Right ventricle myocardium inferior (tissue), 1 donor: ENCODE measurements at places on chromosomes 5 and 9. TPM values are rescaled to one million over a fixed set of nuclear protein-coding genes. Genes with fewer than 3 reads are reported as not detected.

DNA sequence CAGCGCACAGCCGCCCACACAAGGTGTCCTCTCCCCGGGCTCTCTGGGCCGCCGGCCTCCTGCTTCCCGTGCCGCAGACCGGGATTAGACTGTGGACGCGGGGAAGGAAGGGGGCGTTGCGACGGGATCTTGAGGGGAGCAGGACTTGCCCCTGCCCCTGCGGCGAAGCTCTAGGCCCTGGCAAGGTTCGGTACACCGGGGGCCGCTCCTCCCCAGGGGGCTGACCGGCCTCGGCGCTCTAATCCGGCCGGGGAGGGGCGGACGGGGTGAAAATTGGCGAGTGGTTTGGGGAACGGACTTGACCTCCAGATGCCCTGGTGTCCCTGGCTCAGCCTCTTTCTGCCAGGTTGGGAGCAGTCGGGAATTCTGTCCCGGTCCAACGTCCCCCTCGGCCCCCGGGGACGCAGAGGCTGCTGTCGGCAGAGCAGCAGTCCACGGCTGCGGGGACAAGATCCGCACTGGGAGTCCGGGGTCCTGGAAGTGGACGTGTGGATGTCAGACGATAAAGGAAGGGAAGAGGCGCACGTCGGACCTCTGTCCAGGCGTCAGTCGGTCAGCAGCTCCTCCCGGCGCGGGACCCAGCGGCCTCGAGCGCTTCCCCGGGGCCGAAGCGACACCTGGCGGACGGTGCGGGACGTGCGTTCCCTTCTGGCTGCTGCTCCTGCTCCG is 1.9 kb upstream of the CNTFR start:
- peak; percentile 93 for DNase-seq

BRD3 gene
- total RNA-seq: 31.6 TPM

DNA sequence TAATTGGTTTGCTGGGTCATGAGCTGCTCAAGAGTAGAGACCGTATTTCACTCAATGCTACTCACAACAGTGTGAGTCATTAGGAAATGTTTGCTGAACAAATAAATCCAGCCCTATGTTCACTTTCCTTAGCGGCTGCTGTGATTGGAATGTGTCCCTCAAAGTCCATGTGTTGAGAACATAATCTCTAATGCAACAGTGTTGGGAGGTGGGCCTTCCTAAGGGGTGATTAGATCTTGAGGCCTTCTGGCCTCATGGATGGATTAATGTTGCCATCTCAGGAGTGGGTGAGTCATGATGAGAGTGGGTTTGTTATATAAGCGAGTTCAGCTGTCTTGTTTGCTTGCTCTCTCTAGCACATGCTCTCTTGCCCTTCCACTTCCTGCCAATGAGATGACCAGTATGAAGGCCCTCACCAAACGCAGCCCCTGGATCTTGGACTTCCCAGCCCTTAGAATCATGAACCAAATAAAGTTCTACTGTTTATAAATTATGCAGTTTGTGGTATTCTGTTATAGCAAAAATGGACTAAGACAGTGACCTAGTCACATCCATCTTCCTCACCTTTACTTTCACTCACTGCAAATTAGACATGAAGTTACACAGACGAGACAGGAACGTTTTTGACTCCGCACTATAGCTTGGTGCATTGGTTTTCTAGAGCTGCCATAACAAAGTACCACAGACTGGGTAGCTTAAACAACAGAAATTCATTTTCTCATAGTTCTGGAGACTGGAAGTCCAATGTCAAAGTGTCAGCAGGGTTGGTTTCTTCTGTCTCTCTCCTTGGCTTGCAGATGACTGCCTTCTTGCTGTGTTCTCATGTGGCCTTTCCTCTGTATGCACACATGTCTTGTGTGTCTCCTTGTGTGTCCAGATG is 50.9 kb upstream of the FAM169A start:
- DNase-seq: no peak

DNA sequence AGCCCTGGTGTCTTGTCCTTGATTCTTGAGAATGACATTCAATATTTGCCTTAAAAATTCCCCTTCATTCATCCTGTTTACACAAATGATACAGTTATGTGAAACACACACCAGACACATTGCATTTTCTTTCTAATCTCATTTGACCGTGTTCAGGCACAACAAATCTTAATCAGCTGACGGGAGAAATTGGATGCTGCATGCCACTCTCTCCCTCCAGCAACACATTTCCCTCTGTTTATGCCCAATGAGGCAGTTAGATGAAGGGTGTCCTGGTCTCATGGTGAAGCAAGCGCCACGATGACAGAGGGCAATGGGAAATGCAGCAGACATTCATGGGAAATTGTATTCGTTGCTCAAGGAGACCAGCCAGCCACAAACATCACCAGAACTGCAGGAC is 3.2 kb upstream of the FGF1 start:
- peak; percentile 16 for DNase-seq

AIF1L gene
- total RNA-seq: 22.2 TPM

DNA sequence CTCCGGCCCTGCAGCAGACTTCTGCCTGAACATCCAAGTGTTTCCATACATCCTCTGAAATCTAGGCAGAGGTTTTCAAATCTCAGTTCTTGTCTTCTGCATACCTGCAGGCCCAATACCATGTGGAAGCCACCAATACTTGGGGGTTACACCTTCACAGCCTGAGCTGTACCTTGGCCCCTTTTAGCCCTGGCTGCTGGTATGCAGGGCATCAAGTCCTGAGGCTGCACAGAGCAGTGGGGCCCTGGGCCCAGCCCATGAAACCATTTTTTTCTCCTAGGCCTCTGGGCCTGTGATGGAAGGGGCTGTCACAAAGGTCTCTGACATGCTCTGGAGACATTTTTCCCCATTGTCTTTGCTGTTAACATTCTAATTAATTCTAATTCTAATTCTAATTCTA is 680.6 kb downstream of the ELAVL2 start:
- no peak for DNase-seq

DNA sequence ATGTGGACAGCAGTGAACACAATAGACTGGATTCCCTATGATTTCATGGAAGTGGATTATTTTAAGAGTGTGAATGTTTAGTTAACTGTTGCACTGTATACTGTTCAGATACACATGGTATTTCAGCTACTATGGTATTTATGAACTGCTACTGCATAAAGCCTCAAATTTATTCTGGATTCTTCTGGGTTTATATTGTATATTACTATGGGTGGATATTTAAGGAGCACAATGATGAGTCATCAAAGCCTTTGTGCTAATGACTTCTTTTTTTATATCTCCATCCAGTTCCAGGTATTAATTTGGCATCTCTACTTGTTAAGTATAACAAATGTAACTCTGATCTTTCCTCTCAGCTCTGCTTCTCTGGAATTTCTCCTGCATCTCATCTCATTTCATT is 6.8 kb downstream of the KDM4C start:
- DNase-seq: no peak

DNA sequence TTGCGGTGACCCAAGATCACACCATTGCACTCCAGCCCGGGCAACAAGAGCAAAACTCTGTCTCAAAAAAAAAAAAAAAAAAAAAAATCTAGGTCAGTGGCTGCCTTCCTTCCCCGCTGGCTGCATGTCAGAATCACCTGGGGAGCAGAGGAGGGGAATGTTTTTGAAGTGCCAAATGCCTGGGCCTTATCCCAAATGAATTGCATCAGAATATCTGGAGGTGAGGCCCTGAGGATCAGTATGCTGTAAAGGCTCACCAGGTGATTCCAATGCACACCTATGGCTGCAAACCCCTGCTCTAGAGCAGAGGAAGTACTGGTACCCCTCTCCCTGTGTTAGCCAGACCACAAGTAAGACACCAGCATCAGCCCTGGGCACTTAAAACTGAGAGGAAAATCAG is 44.7 kb upstream of the GABRP start:
- DNase-seq: no peak

DNA sequence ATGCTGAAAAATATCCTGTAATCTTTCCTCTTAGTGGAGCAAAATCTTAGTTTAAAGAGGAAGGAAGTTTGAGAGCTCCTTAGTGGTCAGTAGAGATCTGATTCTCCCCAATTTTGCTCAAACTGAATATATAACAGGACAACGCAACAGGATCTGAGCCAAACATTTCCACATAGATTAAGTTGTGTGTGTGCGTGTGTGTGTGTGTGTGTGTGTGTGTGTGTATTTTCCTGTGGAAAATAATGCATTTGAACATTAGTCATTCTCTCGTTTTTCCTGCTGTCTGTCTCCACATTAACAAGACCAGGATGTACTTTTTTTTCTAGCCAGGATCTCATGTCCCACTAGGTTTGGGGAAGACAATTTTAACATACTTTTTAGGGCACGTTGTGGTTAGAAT is 312.1 kb upstream of the CDH18 start:
- DNase-seq: no peak

DNA sequence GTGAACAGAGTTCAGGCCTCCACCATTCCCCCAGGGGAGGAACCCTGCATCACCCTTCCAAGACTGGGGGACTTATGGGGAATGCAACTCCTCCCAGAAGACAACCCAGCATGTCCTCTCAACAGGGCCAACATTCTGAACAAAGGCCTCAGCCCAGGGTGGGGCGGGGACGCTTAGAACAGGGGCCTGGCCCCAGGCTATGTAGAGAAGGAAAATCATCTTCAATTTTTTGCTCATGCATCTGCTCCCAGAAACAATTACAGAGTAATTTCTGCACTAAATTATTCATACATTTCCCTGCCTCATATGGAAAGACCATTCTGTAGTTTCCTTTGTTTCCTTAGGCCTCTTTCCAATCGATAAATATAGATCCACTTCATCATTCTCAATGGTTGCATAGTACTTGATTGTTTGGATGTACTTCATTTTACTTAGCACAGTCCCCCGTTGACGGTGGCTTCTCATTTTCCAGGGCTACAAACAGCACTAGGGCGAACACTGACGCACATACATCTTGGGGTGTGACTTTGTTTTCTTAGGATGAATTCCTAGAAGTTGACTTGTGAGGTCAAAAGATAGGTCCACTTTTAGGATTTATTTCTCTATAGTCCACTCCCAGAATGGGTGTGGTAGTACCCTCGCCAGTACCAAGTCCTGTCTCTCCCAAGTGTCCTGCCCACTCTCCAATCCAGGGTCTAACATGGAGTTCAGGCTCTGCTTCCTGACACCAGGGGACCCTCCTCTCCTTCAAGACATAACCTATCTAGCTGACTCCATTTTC is 27.2 kb upstream of the SMU1 start:
- no peak for DNase-seq

- no peak for DNase-seq
These were observed 108.5 kb downstream of the ZSWIM6 start for GRCh38 chr5:61440596-61440995.

TMEM8B gene
- 13.8 TPM for total RNA-seq

DNA sequence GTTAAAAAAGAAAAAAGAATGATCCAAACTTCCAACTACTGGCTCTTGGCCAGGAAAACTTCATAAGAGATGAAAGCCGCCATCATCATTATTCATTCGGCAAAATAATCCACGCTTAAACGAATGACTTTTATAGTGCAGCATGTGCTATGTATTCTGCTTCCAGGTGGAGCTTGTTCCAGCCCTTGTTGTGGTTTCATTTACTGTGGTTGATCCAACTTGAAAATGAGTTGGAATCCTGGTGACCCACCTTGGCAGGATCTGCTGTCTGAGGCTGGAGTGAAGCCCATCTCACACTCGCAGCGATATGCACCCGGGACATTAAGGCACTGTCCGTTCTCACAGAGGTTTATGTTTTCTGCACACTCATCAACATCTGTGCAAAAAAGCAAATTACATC is 209.6 kb downstream of the FBN2 start:
- no peak for DNase-seq

PROB1 gene
- total RNA-seq: 49.3 TPM

- DNase-seq: no peak
These were observed 155.5 kb upstream of the S1PR3 start for GRCh38 chr9:88835772-88836171.

DNA sequence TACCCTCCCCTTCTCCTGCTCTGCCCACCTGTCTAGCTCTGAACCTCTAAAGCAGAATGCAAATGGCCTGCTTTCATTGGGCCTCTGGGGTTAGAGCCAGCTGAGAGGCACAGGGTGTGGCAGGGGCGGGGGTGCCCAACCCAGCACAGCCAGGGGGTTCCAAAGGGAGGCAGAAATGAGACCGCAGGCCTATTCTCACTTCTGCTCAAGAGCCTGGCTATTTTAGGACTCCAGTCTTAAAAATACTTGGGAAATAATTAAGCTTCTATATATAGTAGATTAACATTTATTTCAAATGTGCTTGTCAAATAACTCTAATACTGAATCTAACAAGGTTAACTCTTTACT is 5.7 kb downstream of the QSOX2 start:
- no peak for DNase-seq

GRCh38 chr9:82599336-82599949 is 463.5 kb downstream of the RASEF start:
- no peak for DNase-seq

GRCh38 chr9:87792831-87793288 is 66.9 kb downstream of the CTSL start:
- peak; percentile 80 for DNase-seq

GRCh38 chr5:181223058-181223728 is at the start of gene TRIM41:
TRIM41 (plus strand) TSS chr5:181223281; CDS start chr5:181224000, 719 bp downstream.
- DNase-seq: peak; percentile 99

- no peak for DNase-seq
These were observed 35.6 kb downstream of the ROR2 start for GRCh38 chr9:91914404-91914803.

DNA sequence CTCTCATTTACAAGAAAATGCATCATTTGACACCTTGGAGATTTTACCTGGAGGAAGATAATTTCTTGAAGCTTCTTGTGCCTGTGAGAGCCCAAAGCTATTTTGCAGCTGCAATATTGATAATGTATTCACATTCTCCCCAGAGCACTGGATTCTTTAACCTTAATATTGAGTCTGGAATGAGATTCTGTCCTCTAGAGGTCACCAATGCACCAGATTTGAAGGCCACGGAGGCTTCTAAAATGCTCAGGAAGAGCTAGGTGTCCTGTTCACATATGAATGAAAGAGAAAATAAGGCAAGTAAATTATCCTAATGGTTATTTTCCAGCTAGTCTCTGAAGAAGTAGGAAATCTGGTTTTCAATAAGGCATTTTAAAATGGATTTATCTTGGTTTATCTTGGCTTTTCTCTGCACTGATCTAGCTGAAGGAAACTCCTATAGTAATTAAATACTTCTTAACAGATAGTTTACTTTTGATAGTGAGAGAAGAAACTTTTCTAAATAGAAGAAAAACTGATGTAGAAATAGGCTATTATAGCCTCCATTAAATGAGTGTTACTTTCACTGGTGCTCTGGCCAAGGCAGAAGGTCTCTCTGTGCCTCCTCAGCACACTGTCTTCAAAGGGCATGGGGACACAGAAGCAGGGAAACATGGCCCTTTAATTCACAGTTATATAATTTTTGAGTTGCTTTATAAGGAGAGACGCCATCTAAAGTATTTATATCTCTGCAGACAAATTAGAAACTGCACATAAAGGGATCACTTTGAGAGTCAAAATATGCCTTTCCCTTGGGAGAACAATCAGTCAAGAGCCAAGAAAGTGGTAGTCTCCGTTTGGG is 297.0 kb upstream of the ACTBL2 start:
- DNase-seq: no peak

DNAJC21 gene
- 55.5 TPM for total RNA-seq

ADAMTS19 gene
- total RNA-seq: 0.95 TPM

- DNase-seq: no peak
These were observed at the start of gene PCDHB12 for GRCh38 chr5:141208478-141208877. PCDHB12 (plus strand) TSS chr5:141208719; CDS start chr5:141208908, 189 bp downstream.
